ENCODE measurements at places on chromosomes 12 and 14.

- no peak for DNase-seq
Observed at GRCh38 chr12:6069437-6070093, 54.9 kb downstream of the VWF start.

- no peak for DNase-seq
Observed at GRCh38 chr12:67681941-67682620, 33.5 kb downstream of the DYRK2 start.

DNA sequence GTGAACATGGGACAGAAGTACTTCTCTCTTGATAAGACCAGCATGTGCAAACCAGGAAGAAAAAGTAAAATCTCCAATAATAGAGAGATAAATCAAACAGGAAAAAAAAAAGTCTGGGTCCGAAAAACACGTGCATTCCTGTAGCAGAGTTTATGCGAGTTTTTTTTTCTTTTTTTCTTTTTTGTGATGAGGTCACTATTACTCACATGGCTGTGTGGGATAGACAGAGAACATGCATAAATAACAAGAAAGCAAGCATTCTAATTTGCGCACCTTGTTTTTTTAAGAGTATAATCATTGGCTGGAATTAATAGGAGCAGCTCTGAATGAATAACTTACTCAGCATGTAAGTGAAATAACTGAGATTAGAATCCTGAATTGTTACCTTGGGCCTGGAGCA, 91.9 kb upstream of the CPM start:
- DNase-seq, result no peak

DNA sequence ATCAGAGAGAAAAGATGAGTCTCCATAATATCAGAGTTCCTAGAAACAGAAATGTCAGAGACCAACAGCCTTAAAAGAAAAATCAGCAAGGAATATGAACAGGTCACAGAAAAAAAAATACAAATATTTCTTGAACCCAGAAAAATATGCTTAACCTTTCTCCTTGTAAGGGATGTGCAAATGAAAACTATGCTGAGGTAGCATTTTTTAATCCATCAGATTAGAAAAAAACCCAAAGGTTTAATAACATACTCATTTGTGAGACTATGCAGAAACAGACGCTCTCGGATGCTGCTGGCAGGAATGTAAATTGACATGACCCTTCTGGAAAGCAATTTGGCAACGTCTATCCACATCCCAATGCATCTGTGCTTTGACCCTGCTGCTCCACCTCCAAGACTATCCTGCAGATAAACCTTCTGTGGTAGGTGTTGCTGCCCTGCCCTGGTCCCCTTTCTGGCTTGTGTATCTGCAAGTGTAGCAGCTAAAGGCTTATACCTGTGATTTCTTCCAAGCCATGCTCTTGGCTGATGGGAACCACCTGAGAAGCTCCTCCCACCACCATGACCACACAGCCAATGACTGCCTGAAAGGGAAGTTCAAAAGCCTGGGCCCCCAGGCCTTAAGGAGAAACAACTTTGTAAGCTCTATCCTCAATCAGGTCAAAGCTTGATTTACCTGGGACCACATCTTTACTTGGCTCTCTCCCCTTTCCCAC, 49.4 kb downstream of the LTBP2 start:
- DNase-seq, result peak; percentile 42

- DNase-seq, result no peak
Observed at GRCh38 chr14:33279865-33280264, 341.2 kb downstream of the NPAS3 start.

GRCh38 chr12:94078138-94078723, 70.1 kb upstream of the PLXNC1 start:
- no peak for DNase-seq
